Mesenteric fat pad (tissue), 1 donor: ENCODE measurements at places on chromosomes 13 and 19. TPM values are rescaled to one million over a fixed set of nuclear protein-coding genes. Genes with fewer than 3 reads are reported as not detected.

DNA sequence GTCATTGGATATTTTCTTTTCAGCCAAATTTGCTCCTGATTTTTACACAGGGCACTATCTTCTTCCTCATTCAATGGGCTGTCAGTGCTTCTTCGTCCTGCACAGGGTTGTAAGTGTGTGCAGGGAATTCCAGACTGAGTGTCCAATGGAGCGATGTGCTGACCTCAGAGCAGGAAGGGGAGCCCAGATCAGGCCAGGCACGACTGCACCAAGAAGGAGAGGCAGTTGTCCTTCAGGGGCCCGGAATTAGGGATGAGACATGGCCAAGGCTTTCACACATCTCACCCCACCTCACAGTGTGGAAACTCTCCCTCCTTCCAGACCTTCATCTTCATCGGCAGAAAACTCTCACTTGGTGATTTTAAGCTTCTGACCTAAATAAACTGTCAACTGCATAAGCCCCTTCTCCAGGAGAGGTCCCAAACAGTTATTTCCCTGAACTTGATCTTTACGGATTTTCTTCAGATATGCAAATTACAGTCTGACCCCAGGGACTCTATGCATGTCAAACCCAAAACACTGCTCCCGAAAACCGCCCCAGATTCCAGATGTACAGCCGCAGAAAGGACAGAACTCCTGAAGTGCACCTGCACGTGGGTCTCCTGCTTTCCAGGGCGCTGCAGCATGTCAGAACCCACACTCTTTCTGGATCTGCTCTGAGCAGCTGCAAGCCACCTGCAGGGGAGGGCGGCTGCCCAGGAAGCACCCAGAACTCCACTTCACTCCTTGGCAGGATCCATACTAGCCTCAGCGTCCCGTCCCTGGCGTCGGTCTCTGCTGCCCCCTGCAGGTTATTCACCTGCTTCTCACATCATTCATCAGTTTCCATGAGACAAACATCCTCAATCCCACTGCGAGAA is 625 bp upstream of the ZNF20 start:
- no peak for DNase-seq

GRCh38 chr13:51556740-51557139 is 27.5 kb upstream of the WDFY2 start:
- DNase-seq, result no peak

GRCh38 chr13:46360604-46361003 is 26.4 kb downstream of the RUBCNL start:
- DNase-seq, result no peak

GRCh38 chr13:102452836-102453235 is 51.0 kb upstream of the FGF14 start:
- DNase-seq, result no peak

GTPBP3 gene
- total RNA-seq, result 13.1 TPM

METTL21C gene
- total RNA-seq, result not detected
